CD4-positive, CD25-positive, alpha-beta regulatory T cell (primary cell): ENCODE measurements at places on chromosomes 3 and 15. TPM values are rescaled to one million over a fixed set of nuclear protein-coding genes. Genes with fewer than 3 reads are reported as not detected.

The SIAH2 gene
- polyA plus RNA-seq = 29.1 TPM

- no peaks in the 10 kb centered on the region for H3K36me3 ChIP-seq
- no peaks in the 10 kb centered on the region for H3K27me3 ChIP-seq
- no peak overlapping the region for H3K4me3 ChIP-seq
- H3K4me1 ChIP-seq = no peaks in the 10 kb centered on the region
Observed at GRCh38 chr3:148756311-148756710, 58.6 kb downstream of the AGTR1 start.

The XCR1 gene
- polyA plus RNA-seq = not detected

GRCh38 chr3:104005815-104006214, 1360.9 kb upstream of the ALCAM start:
- H3K36me3 ChIP-seq = no peaks in the 10 kb centered on the region
- no peaks in the 10 kb centered on the region for H3K27me3 ChIP-seq
- no peak overlapping the region for H3K4me3 ChIP-seq
- H3K27ac ChIP-seq = no peak overlapping the region

- peaks cover 9% of the 10 kb centered on the region for H3K4me1 ChIP-seq
- no peak for DNase-seq
- H3K4me3 ChIP-seq = no peak overlapping the region
- H3K27me3 ChIP-seq = no peaks in the 10 kb centered on the region
- no peak overlapping the region for H3K27ac ChIP-seq
Observed at GRCh38 chr15:91521996-91522395, 331.5 kb upstream of the SLCO3A1 start.

DNA sequence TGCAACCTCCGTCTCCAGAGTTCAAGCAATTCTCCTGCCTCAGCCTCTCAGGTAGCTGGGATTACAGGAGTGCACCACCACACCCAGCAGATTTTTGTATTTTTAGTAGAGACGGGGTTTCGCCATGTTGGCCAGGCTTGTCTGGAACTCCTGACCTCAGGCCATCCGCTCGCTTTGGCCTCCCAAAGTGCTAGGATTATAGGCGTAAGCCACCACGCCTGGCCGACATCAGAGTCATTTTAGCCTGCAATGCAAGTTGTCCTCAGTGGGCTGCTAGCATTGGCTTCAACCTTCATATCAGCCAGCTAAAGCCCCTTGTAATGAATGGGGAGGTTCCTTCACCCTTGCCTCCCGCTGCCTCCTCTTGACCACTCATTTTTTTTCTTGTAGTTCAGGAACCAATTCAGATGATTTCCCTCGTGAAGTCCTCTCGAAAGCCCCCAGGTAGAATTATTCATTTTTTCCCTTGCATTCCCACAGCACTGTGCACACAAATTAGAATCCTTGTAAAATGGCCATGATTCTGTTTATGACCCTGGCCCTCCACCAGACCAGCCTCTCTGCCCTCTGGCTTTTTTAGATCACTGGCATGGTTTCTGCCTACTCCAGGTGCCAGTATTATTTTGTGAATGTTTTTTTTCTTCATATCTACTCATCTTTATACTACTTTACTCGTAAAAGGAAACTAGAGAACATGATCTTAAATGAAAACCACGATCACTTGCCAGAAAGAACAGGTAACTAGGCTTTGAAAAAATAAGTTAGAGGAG, 29.1 kb downstream of the FLNB start:
- H3K36me3 ChIP-seq = no peaks in the 10 kb centered on the region
- peaks cover 24% of the 10 kb centered on the region for H3K4me1 ChIP-seq
- no peak for DNase-seq
- no peak overlapping the region for H3K4me3 ChIP-seq
- H3K27ac ChIP-seq = no peak overlapping the region

GRCh38 chr3:106215047-106215446, 346.2 kb upstream of the CBLB start:
- H3K36me3 ChIP-seq = no peaks in the 10 kb centered on the region
- H3K4me3 ChIP-seq = no peak overlapping the region
- H3K4me1 ChIP-seq = no peaks in the 10 kb centered on the region
- DNase-seq = no peak
- no peak overlapping the region for H3K27ac ChIP-seq

DNA sequence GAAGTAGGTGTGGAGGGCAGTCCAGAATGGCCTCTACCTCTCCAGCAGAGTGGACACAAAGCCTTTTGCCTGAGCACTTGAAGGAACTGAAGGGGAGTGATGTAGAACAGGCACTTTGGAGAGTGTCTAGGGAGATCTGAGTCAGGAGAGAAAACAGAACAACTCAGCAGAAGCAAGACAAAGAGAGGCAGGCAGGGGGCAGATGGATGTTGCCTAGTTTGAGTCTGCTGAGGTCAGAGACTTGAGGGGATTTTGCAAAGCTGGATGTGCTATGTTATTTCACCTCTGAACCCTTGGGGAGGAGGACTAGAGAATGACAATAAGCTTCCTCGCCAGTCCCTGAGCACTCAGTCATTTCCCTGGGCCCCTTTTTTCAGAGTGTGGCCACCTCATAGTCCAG, 366.4 kb downstream of the EPHB1 start:
- no peaks in the 10 kb centered on the region for H3K27me3 ChIP-seq
- H3K4me1 ChIP-seq = no peaks in the 10 kb centered on the region
- H3K36me3 ChIP-seq = no peaks in the 10 kb centered on the region
- no peak for DNase-seq
- no peak overlapping the region for H3K27ac ChIP-seq

DNA sequence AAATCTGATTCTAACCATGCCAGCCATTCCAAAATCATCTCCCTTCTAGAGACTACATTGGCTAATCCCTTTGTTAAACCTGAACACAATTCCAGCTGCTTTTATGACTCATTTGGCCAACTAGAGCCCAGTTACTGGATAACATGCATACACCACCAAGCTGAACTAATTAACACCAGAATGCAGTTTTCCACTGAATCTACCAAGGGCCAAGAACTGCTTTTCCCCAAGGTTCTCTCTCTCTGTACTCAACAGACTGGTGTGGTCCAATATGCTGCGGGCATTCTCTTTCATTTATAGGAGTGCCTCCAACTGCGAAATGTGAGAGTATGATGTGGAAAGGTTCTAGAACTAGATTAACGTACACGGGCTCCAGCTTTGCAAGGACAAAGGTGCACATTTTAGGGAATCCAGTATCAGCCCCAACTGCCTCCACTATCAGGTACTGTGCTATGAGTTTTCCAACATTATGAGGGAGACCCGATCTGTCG, 1.5 kb downstream of the CHSY1 start:
- H3K4me1 ChIP-seq = peaks cover 48% of the 10 kb centered on the region
- no peaks in the 10 kb centered on the region for H3K27me3 ChIP-seq
- no peak for DNase-seq

DNA sequence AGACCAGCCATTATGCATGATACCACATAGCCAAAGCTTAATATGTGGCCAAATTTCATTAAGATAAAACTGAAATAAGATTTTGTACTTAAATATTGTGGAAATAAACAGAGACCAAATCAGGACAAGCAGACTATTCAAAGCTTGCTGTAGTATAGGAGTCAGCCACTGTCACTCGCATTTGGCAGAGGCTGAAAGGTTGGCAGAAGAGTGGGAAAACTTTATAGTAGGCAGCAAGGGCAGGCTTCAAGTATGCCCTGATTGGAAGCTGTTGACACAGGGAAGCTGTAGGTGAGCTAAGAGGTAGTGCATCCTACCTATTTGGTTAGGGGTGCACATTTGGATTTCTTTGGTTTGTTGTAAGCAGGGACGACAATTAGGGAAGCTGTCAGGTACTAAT, 202.5 kb upstream of the PDZRN3 start:
- H3K4me1 ChIP-seq = no peaks in the 10 kb centered on the region
- H3K4me3 ChIP-seq = no peak overlapping the region
- no peak overlapping the region for H3K27ac ChIP-seq
- no peaks in the 10 kb centered on the region for H3K27me3 ChIP-seq
- DNase-seq = no peak
- no peaks in the 10 kb centered on the region for H3K36me3 ChIP-seq
